HL-60 (cell line): ENCODE measurements at places on chromosomes 11 and 22.

GRCh38 chr11:123905826-123906225 lies 3.9 kb downstream of the OR8D4 start:
- DNase-seq, result no peak

DNA sequence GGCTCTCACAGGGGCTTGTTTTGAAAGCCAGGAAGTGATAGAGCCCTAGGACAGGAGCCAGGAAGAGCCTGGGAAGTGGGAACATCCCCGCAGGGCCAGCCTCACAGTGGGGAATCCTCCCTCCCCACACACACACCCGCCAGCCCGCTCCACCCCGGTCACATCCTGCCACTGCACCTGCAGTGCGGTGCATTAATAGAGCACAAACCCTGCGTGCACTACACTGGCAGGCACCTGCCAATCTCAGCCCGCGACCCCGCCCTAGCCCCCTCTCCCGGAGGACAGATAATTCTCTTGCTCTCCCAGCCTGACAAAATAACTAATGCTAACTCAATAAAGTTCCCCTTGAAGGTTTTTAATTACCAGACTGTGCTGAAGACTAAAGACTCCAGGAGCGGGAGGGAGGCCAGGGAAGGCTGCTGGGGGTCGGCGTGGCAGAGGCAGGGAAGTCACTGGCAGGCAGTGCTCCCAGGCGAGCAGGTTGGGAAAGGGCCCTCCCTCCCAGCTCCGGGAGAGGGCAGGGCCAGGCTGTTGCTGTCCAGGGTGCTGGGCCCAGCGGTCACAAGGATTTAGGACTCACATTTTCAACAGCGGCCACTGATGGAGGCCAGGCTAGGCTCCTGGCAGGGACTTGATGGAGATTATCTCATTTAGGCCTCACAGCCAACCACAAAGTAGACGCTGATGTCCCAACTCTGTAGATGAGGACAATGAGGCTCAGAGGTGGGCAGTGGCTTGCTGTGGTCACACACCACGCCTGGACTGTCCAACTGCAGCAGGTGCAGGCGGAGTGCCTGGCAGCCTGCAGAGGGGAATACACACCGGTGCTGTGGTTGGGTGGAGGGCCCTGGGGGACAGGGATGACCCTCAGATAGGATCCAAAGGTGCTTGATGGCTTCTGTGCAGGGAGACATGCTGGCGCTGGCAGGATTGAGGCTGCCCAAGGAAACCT lies 23.9 kb upstream of the TCF20 start:
- DNase-seq, result no peak

- no peak for DNase-seq
Measured at GRCh38 chr11:10072142-10072541, 221.9 kb downstream of the SBF2 start.

DNA sequence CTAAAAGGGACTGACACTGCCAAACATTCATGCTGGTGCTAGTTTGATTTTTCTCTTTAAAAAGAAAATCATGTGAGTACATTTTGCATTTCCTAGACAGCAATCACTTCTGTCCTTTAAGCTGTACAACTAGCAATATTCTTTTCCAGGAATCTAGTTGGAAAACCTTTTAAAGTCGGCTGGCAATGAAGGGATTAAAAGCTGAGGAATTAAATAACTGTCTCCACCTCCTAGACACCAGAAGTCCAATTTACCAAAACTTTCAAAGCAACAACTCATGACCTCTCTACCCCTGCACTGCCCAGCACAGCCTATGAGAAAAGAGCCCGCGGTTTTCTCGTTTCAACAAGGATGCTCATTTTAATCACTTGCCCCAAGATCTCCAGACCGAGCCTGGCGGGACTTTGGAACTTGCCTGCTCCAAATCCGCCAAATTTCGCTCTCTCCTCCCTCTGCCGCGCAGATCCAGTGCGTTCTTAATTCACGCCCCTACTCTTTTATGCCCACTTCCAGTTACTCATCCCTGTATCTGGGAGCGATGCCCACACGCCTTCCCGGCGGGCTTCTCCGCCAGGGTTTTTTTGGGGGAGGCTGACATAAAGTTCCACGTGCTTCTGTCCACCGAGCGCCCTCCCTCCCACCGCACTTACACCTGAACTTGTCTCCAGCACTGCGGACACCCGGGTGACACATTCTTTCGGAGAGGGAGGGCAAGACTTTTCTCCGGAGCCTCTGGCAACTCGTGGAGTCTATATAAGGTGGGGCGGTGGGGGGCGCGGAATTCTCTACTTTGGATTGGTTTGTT lies 2.5 kb downstream of the MPPED2 start:
- no peak for DNase-seq

DNA sequence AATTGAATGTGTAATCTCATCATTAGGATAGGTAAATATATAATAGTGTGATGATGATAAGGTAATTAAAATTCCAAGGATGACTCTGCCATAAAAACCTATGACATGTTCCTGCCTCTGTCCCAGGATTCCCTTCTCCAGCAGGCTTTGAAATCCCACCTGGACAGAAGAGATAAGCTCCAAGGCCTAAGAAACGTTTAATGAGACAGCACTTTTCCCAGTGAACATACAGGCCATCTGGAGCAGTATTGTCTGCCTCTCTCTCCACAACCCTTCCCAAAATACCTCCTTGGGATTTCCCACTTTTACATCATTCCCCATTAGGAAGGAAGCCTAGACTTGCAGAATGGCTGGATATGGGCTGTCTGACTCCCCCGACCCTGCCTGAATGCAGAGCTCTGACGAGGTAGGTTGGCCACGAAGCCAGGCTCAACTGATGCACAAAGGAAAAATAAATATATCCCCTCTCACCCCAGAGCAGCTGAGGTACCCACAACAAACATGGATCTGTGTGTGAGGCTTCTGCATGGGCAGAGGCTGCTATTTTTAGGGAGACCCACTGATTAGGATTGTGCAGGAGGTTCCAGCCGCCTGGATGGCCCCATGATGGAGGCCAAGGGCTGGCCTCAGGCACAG lies 71.0 kb downstream of the TMPRSS5 start:
- no peak for DNase-seq

DNA sequence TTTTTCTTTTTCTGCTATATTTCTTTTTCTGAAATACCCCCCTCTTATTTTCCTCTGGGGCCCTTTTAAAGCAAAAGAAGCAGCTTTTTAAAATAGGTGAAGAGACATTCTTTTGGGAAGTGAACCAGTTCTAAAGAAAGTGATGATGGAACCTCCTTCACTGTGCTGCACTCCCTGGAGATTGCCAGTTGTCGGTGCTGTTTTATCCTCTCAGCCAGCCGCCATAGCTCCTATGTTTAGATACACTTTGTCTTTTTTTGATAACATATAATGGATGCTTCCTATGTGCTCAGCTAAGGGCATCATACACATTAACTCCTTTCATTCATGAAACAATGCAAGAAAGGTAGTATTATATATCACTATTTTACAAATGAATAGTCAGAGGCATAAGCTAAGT lies 14.0 kb downstream of the CFAP300 start:
- DNase-seq, result no peak

DNA sequence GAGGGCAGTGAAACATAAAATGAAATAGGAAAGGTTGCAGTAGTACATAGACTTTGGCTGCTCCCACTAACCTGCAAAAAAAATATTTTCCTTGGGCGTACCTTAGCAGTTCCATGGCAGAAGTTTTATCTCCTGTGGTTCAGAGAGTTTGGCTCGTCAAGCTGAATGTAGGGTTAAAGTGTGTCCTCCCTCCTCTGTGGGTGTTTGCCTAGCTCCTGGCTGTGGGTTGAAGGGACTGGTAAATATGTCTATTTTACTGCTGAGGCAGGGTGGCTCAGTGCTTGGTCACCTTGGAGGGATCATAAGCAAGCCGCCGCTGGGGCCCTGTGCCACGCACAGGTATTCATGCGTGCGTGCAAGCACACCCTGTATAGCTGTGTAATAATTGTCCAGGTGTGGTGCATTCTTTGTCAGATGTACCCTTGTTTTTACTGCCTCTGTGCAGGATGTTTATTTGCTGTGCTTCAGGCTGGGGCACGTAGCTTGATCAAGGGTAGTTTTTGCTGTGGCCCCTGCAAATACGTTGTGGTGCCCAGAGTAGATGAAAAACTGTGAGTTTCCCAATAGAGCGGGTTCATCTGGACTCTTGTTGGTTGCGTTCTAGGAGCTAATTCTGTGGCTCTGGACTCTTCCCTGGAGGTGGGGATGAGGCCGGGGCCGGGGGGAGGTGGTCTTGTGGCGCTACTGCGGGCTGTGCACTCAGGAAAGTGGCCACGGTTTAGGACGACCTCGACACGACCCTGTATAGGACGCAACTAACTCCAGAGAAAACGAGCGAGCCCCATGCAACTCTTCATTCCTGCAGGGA lies 732 bp upstream of the SORL1 start:
- DNase-seq, result no peak

DNA sequence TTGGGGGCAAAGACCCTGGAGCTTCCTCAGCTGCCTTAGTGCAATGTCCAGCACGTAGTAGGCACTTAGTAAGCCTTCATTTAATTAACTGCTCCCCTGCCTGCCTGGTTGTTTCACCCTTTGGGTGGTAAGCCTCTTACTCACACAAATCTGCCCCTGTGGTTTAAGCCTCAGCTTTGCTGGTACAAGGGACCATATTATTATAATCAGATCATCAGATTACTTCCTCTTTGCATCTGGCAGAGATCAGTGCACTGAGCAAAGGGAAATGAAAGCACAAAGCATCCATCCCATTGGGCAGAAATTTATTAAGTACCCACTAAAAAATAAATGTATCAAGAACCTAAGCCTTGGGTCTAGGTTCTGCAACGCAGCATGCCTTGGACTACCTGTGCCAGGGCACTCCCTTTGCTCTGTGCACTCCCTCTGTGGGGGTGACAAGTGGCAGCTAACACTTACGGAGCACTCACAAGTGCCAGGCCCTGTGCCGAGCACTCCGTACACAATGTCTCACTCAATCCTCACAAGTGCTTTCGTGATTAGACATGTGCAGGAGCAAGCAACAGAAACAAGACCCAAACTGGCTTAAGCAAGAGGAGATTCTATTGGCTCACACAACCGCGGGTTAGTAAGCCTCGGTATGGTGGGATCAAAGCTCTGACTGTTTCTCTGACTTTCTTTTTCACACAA lies 34.9 kb upstream of the DAGLA start:
- no peak for DNase-seq

- no peak for DNase-seq
Measured at GRCh38 chr11:32255841-32256240, 165.0 kb downstream of the RCN1 start.
